OCI-LY7 (cell line): ENCODE measurements at places on chromosomes 6 and 20.

DNA sequence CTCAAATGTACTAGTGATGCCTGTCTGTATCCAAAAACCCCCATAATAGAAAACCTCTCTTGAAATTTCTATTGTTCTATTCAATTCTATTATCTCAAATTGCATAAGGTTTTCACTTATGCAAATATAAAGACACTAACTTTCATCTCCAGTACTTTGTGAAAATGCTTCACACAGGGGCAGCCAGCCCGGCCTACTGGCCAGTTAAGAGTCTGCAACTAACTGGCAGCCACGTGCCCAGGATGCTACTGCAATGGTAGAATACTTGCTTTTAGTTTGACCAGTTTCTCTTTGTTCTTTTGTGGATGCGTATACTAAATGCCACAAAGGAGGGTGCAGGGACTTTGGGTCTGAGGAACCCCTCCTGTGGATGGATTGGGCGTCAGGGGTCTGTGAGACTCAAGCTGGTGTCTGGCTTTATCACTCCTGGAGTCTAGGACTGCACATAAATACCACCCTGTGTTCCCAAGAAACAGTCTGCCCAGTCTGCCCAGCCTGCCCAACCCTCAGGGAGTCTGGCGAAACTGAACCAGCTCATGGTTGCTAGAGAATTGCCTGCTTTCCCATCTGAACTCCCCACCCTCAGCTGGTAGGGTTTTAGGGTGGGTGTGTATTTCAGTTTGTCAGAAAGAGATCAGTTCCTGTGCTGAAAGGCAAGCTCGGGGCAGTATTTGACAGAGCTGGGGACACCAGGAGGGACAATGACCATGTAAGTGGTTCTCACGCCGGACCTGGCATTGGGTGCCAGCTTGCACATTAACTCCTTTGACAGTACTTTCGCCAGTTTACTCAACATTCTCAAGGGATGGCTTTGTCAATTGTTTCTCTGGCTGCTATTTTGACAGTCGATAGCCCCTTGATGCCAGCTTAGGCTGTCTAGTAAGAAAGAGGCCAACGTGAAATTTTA lies 558.2 kb upstream of the JAG1 start:
- DNase-seq: no peak

- no peak for DNase-seq
These were observed 302.0 kb downstream of the ALDH8A1 start for GRCh38 chr6:134647861-134648260.

DNA sequence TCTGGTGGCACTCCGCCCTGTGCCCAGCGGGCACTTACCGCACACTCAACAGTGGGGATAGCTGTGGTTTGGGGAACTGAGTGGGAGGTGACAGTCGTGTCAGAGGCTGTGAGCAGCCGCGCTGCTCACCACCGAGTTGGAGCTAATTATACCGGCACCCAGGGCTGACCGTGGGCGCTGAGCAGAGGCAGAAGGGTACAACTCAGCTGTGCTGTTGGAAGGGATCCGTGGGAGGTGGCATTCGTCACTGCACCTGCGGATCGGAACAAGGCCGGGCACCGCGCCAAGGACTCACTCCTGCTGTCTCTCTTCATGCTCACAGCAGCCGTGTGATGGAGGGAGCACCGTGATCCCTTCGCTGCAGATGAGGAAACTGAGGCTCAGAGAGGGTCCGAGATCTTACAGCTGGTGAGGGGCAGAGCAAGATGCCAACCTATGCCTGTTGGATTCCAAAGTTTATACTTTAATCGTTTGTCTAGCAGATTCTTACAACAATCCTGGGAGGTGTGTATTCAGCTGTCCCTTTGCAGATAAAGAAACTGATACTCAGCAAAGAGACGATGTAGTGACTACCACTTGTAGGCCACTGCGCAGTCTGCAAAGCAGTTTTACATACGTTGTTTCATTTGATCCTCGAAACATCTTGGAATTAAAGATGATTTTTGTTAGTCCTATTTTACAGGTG lies 713 bp upstream of the ELMO2 start:
- DNase-seq: peak; percentile 27

GRCh38 chr20:54550776-54551396 lies 75.5 kb downstream of the DOK5 start:
- DNase-seq: no peak

DNA sequence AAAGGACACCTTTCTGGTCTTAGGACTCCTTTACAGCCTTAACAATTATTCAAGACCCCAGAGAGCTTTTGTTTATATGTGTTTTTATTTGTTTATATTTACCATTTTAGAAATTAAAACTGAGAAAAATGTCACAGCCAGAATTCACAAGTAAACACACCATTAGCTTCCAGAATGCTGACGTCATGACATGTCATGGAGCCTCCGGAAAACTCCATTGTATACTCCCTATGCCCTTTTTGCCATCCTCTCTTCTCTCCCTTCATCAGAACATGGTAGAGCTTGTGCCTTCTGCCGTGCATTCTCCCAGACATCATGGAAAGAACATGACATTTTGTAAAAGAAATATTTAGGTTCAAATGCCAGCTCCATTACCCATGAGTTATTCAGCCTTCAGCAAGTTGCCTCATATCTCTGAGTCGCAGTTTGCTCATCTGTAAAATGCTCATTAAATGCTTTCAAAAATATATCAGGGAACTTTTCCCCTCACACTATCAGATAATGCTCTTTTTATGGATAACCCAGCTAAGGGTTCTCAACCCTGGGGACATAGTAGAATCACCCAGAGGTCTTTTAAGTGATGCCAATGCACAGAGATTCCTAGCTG lies 27.8 kb downstream of the TNFAIP3 start:
- no peak for DNase-seq

- DNase-seq: no peak
These were observed at the start of gene GNMT for GRCh38 chr6:42960243-42961019. Gene GNMT, plus strand, starts transcription at chr6:42960754. Its CDS starts 14 bp downstream, at chr6:42960768.

- no peak for DNase-seq
These were observed 979.0 kb upstream of the MAN1A1 start for GRCh38 chr6:120328521-120328920.

GRCh38 chr6:101397199-101397598 lies 3.7 kb downstream of the GRIK2 start:
- DNase-seq: peak; percentile 2

GRCh38 chr6:8539453-8539852 lies 104.1 kb upstream of the SLC35B3 start:
- peak; percentile 10 for DNase-seq

DNA sequence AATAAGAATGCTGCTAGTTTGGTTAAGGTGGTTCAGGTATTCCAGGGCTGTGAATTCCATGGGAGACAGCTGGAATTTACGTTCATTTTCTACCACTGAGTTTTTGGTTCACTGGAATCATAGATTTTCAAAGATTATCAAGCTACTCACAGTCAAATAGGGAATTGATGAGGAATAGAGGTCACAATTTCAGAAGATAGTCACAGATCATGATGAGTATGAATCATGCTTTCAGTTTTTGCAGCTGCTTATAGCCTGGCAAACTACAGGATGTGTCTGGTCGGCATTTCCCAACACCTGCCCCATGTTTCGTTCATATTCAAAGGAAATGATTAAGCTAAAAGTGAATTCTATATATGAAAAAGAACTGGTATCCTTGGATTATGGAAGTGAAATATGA lies 58.7 kb downstream of the BCKDHB start:
- DNase-seq: no peak
